ENCODE measurements at places on chromosomes 16 and 17. TPM values are rescaled to one million over a fixed set of nuclear protein-coding genes. Genes with fewer than 3 reads are reported as not detected.

Gene GAS2L2
- not detected for total RNA-seq

Gene ATP2C2
- not detected for total RNA-seq

Gene KRT40
- not detected for total RNA-seq

DNA sequence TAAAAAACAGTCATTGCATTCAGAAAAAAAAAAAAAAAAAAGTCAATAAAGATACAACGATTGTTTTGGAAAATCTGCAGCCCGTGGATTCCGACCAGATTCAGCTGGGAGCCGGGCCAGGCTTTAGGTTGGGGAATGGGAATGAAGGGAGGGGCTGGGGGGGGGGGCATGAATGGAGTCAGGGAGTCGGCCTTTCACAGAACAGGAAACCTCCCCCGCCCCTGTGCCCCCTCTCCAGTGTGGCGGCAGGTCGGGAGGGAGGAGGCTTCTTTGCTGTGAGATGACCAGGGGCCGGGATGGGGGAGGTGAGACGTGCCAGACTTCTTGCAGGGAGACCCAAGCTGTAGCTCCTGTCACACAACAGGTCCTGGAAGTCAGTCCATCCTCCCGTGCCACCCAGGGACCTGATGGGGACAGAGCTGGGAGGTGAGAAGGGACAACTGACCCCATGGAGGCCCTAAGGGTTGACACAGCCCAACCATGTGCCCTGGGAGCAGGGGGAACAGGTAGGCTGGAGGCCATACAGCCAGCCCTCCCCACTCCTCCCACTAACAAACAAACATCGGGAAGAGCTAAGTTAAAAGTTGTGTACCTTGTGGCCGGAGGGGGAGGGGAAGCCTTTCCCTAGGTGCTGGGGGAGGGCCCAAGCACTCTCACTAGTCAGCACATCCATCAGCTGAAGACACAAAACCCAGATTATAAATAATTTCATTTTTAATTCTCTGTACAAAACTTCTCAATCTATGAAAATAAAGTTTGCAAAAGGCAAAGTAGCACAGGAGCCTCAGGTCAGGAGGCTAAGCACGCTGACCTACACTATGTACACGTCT lies 25.2 kb downstream of the SREBF1 start:
- no peak overlapping the region for H3K4me3 ChIP-seq
- peak; percentile 95 for DNase-seq
- H3K27me3 ChIP-seq, result no peaks in the 10 kb centered on the region
- no peaks in the 10 kb centered on the region for H3K4me1 ChIP-seq

All from osteoblast (primary cell).